ENCODE measurements at places on chromosomes 5 and 9.
A peak's percentile ranks its signal among the peaks of the same experiment; 100 is the strongest.

DNA sequence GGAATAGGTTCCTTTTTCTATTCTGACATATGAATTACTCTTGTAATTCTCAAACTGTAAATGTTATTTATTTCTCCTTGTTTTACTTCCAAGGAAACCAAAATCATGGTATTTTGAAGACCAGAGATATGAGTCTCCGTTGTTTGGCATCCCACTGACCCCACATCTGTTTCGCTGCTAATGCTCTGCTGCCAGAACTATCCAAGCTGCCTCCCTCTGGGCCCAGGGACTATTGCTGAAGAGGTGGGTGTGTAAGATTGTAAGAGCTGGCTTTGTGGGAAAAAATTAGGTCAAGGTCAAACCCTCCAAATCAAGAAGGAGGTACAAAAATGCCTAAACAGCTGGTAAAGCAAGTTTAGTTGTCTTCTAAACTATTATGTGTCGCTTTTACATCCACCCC lies 129.4 kb upstream of the MYO10 start:
- no peak for DNase-seq

- DNase-seq, result no peak
Measured at GRCh38 chr5:138817241-138817640, 57.9 kb downstream of the LRRTM2 start.

DNA sequence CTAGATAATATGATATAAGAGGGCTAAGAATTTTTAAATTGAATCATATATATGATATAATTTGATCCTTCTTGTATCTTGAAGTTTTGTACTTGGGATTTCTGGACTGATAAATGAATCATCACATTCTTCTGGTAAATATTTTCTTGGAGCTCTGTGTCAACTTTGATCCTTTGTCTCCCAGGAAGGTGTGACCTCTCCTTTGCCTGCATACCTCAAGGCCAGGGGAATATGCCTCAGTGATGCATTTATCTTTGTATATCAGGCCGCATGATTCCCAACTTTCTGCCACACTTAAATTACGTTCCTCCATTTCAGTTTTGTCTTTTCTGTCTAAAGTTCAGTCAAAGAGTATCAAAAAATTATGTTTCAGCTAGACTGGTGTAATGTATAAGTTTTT lies 101.2 kb downstream of the NLN start:
- DNase-seq, result no peak

GRCh38 chr9:122355336-122355875 lies 15.4 kb upstream of the PTGS1 start:
- DNase-seq, result peak; percentile 86

- peak; percentile 31 for DNase-seq
Measured at GRCh38 chr5:78896132-78896531, 89.0 kb downstream of the ARSB start.

GRCh38 chr9:127175319-127175715 lies 52.9 kb upstream of the ANGPTL2 start:
- no peak for DNase-seq

DNA sequence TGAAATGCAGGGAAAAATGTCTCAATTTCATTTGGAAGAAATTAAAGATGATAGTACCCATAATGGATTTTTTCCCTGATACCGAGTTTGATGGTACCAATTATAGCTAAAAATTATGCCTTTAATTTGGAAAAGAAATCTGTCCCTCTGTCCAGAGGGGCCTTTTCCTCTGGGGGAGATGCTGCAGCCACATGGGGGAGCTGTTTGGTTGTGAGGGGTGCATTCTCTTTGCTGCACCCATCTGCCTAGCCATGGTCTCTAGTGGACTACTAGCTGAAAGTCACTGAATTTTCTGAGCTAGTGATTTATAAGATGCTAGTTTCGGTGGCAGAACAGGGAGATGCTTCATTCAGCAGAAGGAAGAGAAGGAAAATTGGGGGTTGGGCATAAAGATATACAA lies 9.6 kb downstream of the SEC61B start:
- DNase-seq, result peak; percentile 20

DNA sequence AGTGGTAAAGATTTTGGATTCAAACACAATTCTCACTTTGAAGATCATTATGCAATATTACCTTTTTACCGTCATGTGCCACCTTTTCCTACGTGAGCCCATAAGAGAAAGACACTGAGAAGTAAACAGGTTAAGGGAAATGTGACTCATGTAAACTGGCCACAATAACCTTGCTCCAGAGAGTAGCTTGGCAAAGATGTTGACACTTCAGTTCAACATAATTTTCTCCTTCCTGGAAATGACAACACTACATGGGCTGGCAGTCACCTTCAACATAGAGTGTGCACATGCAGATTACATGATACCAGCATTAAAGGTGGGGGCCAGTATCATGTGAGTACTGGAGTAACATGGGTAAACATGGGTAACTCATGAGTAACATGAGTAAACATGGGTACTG lies 141.9 kb downstream of the CDK5RAP2 start:
- no peak for DNase-seq

DNA sequence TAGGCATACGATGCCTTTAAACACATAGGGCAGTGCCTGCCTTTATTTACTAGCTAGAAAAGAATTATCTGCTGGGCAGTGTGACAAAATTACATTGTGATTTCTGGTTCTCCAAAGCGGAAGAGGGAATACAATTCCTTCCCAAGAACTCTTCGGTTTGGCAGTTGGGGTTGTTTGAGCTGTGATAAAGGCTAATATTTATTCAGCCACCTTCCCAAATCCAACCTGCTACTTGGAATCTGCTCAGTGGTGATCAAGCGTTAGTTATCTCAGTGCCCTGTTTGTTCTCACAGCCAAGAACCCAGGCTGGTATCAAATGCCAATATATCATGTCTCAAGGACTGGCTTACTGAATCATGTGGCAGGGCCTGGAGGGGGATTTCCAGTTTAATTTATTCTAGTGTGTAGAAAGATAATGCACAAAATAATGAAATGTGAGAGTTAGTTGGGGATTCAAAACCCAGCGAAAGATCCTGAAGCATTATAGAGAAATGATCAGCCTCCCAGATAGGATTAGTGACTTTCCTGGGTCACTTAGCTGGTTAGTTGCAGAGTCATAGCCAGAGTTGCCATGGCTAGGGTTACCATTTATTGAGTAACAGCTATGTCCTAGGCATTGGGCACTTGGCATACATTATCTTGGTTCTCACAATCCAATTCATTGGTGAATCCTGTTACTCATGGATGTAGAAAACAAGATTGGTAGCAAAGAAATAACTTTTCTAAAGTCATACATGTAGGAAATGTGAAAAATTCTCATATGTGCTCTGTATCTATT lies 457.0 kb upstream of the KLF4 start:
- no peak for DNase-seq

DNA sequence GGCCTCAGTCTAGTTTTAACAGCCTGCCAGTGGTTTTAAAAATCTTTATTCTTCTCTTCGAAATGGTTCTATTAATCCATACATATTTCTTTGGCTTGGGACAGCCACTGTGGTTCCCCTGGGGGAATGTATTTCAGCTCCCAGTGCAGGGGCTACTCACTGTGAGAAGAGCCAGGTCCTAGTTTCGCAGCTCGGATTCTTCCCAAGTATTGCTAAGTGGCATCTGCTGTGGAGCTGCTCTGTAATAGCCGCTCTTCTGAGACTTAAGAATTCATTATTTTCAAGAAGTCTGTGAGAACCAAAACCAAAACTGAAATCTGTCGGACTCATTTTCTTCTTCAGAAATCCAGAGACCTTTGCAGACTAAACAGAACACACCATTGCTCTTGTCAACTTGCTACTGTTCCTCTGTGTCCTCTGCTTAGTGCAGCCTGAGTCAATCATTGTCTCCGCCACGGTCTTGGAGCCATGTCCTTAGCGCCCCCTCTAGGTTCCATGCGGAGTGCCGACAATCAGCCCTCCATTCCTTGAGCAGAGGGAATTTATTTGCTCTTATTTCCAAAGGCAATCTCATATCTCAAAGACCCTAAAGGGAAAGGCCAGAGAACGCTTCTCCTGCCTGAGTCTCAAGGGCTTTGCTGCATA lies 478.2 kb downstream of the SPATA31D1 start:
- DNase-seq, result no peak

- peak; percentile 6 for DNase-seq
Measured at GRCh38 chr5:154214371-154215106, 24.0 kb downstream of the GALNT10 start.

DNA sequence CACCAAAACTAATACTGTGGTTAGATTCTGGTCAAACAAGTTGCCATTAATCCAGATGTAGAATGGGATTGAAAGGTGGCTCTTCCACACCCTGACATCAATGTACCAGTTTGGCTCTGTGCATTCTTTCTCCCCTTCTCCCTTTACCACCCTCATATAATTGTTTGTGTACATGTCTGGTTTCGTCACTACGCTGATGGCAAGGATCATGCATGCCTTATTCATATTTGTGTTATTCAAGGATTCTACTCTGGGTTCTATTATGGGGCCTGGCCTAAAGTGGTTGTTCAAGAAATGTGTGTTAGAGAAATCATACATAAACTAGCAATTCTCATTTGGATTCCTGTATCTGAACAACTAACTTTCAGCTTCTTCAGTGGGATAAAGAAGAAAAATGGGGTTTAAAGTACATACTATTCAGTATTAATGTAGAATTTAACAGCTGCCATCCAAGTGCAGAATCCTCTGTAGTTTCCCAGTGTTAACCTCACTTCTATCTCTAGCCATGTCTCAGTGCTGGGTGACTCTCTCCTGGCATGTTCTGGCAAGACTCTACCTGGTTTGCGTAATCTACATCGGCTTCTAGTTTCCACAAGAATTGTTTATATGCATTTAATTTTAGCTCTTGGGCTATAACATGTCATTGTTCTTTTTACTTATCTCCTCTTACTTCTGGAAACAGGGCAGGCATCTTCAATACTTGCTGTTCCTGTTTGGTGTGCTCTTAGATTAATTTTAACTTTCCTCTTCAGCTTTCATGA lies 27.9 kb upstream of the CDKN2B start:
- no peak for DNase-seq

DNA sequence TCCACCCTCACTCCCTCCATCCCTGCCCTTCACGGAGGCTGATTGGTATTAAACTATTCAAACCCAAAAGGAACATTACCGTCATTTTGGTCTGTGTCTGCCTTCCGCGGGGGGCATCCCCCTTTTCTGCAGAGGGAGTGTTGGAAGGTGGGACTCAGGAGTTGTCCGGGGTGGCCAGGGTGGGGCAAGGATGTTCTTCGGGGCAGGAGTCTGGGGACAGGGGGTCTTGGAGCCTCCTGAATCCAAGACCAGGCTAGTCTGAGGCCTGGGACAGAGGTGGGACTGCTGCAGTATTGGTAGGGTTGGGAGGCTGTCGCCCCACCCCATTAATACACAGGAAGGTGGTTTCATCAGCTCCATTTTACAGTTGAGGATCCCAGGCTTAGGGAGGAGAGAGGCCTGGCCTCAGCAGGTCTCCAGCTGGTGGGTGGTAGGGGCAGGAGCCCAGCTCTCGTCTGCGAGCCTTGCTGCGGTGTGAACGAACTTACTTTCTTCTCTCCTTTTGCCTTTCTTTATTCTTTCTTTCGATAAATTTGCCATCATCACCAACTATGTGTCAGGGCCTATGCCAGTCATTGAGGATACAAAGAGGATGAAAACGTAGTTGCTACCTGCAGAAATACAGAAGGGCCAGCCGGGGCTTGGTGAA lies 33.8 kb downstream of the DAB2IP start:
- no peak for DNase-seq

DNA sequence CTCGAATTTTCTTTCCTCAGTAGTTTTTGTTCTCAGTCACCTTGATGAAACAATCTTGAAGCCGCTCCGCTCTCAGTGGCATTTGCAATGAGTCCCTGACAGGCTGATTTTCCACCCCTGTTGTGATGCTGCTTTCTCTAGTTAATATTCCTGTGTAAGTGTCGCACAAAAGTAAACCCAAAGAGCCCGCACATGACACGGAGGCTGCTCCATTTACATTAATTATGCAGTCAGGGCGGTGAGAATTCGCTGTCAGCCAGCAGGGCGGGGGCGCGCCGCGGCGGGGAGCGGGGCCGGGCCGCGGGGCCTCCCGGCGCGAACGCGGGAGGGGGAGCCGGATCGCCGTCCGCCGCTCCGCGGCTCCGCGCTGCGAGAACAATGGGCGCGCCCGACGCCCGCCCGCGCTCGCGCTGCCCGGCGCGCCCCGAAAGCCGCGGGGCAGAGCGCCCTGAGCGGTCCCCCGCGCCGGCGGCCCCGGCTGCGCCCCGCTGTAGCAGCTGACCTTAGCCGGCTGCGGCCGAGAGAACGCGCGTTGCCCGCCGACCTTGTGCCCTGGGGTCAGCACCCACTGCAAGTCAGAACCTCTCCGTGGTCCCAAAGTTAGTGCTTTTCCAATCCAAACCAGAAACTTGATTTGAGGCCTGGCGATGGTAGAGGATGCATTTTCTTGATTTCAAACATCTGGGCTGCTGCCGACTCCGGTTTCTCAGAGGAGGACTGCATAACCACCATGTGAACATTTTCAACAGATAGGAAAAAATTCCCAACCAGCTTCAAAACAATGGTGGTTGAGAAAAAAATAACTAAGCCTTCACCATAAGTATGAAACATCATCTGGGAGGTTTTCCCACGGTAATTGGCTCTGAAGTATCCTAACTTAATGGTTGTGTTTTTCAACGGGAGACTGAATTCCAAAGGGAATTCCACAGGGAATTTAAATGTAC lies 142.6 kb downstream of the PBX3 start:
- DNase-seq, result peak; percentile 25

GRCh38 chr5:126744836-126745235 lies 32.1 kb upstream of the LMNB1 start:
- no peak for DNase-seq

- no peak for DNase-seq
Measured at GRCh38 chr5:83015676-83016075, 61.5 kb downstream of the TMEM167A start.

Measured in inflammatory macrophage treated with lipopolysaccharide for 1 hour (primary cell).